Fibroblast of pulmonary artery (primary cell): ENCODE measurements at places on chromosomes 2 and 18.

GRCh38 chr18:74377776-74378175 is 62.1 kb downstream of the C18orf63 start:
- DNase-seq: no peak

DNA sequence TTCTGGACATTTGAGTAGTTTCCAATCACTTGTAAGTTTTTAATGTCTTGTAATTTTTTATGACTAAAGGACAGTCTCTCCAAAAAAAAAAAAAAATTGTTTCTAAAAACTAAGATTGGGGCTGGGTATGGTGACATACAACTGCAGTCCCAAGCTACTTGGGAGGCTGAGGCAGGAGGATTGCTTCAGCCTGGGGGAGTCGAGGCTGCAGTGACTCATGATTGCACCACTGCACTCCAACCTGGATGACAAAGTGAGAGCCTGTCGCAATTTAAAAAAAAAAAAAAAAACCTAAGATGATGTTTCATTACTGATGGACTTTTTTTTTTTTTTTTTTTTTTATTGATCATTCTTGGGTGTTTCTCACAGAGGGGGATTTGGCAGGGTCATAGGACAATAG is 34.4 kb upstream of the PKDCC start:
- DNase-seq: peak; percentile 47

DNA sequence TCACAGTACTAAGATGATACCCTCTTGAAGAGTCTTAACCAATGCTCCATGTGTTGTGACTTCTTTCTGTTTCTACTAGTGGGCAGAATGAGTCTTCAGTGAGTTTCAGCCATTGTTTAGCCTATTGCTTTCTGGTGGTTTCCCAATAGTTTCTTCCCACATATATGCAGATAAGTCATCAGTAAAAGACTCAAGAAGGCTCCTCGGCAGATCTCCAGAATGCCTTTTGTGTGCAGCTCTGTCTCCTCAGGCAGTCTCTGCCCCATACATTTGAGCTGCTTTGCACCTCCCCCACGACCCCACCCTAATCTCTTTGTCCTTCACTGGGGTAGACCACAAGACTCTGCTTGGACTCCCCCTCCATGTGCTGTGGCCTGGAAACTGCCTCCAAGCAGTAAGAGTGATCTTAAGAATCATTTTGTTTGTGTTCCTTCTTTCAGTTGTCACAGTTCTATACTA is 71.6 kb upstream of the CHRNA1 start:
- DNase-seq: peak; percentile 92

- peak; percentile 95 for DNase-seq
These were observed 24.1 kb downstream of the USP40 start for GRCh38 chr2:233542507-233542906.

GRCh38 chr2:89831641-89832498 is 1140.4 kb downstream of the RPIA start:
- no peak for DNase-seq

DNA sequence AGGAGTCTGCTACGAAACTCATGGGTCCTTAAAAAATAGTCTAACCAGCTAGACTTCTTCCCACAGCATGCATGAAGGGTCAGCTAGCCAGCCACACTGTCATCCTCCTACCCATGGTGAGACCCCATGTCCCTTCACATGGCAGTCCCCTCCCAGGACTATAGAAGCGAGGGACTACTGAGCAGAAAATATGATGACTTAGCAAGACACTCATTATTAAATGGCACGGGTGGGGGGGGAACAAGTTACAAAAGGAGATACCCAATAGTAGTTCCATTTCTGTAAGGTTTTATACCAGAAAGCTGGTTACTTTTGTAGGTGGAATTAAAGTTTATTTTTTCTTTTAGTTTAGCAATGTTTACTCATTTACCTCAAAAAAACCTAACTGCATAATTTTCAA is 31.5 kb downstream of the ST8SIA5 start:
- DNase-seq: no peak

GRCh38 chr2:173657996-173658717 is 303.5 kb downstream of the CDCA7 start:
- DNase-seq: peak; percentile 94

DNA sequence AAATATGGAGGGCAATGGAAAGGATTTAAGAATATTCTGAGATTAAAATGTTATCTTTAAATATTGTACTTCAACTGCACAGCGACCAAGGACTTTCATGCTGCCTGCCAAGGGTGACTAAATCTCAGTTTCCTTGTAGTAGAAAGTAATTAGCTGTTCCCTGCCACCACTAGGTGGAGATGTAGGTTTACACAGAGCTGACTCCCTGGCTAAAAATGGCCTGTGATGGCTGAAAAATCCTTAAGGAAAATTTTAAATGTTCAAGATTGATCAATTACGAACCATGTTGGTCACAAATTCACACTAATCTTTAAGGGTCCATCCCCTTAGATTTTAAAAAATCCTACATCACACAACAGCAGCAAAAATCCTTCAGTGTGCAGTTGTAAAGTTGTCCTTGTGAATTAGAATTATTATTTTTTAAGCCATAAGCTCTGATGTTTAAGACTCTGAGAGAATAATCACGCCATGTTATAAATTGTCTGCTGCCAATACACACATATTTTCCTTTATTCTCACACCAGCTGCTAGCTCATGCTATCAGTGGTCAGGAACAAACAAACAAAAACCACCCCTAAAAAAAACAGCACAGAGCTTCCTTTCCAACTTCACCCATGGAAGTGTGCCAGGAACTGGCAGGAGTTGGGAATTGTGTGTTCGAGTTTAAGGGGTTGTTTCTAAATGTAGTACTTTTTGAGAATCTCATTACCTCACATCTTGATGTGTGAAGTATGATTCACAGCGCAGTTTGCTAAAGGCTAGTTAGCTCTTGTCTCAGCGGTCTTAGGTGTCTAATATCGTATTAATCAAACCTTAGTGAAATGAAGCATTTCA is 399.8 kb downstream of the TMEM182 start:
- DNase-seq: peak; percentile 63

GRCh38 chr2:118994778-118995177 is 52.8 kb downstream of the MARCO start:
- no peak for DNase-seq

- DNase-seq: no peak
These were observed 61.9 kb upstream of the BZW1 start for GRCh38 chr2:200749631-200750322.
